ENCODE measurements at places on chromosomes 13 and 19. TPM values are rescaled to one million over a fixed set of nuclear protein-coding genes. Genes with fewer than 3 reads are reported as not detected.
A peak's percentile ranks its signal among the peaks of the same experiment; 100 is the strongest.

NLRP12 gene
- not detected for total RNA-seq

CEACAM7 gene
- not detected for total RNA-seq

DNA sequence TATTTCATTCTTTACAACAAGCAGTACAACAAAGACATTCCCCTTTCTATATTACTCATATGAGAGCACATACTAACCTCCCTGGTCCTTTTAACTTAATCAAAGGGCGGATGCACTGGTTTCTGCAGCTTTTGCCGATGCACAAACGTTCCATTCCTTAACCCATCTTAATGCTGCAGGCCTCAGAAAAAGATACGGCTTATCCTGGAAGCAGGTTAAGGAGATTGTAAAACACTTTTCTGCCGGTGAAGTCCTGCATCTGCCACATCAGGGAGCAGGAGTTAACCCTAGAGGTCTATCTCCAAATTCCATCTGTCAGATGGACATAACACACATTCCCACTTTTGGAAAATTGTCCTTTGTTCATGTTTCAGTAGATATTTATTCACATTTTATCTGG is 11.5 kb upstream of the ZNF814 start:
- no peak for DNase-seq

DNA sequence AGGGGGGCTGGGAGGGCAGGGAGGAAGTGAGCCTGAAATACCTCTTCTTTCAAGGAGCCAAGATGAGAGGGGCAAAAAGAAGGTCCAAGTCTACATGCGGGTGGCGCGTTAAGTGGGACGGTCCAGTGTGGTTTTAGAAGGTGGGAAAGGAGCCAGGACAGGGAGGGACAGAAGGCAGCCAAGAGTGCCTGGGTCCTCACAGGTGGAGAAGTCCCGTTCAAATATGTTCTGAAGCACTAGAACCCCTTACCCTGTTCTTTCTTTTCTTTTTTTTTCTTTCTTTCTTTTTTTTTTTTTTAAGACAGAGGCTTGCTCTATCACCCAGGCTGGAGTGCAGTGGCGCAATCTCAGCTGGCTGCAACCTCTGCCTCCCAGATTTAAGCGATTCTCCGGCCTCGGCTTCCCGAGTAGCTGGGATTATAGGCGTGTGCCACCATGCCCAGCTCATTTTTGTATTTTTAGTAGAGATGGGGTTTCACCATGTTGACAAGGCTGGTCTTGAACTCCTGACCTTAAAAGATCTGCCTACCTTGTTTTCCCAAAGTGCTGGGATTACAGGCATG is 7.4 kb downstream of the CAMSAP3 start:
- no peak for DNase-seq

DNA sequence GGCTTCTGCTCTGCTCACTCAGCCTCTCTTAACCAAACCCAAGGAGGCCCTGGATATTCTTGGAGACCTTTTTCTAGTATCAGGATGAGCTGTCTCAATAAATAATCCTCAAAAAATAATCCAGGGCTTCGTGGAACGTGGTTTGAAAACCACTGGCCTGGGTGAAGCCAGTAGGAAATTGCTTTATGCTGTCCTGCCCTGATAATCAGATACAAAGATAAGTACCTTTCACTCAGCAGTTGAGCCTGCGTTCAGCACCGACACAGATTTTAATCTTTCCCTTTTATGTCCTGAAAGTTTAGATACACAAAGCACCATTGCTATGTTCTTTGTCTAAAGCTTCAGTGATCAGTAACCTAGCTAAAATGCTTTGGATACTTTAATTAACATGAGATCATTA is 460.0 kb downstream of the RFC3 start:
- DNase-seq = no peak

PSG11 gene
- total RNA-seq = not detected

DNA sequence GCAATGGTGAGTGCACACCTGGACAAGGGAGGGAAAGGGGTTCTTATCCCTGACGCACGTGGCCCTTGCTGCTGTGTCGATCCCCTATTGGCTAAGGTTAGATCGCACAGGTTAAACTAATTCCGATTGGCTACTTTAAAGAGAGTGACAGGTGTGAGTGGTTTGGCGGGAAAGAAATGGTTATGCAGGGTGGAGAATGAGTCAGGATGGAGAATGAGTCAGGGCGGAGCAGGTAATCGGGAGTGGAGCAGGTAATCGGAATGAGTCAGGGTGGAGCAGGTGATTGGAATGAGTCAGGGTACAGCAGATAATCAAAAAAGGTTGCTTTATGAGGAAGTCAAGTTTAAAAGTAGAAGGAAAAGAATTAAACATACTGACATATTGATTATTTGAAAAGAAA is 24.4 kb upstream of the SIAH3 start:
- DNase-seq = no peak

TMEM238 gene
- 14.1 TPM for total RNA-seq

CYP2A6 gene
- total RNA-seq = not detected

ANGPTL4 gene
- 0.82 TPM for total RNA-seq

- DNase-seq = no peak
These were observed 57.7 kb upstream of the MCF2L start for GRCh38 chr13:112911285-112911701.

DNA sequence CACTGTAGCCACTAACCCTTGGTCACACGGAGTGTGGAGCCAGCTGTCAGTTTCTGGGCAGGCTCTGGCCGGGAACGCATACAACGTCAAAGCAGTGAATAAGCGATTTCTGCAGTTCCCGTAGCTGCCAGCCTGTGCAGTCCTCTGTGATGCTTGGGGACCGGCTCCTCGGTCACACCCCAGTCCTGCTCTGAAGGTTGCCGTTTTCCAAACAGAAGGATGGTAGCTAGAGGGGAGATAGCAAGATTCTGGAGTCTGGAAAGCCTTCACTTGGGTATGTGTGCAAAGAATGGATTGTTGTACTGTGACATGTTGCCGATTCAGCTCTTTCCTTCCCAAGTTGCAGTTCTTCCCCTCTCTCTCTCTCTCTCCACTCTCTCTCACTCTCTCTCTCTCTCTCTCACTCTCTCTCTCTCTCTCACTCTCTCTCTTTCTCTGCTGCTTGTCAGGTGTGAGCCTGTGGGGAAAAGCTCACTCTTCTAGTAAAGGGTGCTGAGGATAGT is 38.7 kb upstream of the C1QTNF9 start:
- peak; percentile 83 for DNase-seq

DNA sequence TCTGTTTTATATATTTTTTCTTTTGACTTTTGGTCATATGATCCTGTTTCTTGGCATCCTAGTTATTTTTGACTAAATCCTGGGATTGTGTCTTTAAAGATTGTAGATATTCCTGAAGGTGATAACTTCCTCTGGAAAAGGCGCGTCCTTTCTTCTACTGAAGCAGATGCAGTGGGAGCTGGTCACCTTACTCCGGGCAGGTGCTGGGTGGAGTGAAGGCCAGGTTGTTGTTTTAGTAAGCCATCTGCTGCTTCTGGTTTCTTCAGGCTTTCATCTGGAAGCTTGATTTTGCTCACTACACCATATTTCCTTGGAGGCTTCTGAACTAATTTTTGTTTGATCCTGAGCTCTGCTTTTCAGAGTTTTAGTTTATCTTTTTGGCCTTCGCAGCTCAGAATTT is 21.5 kb downstream of the URI1 start:
- no peak for DNase-seq

KCNC3 gene
- 2.3 TPM for total RNA-seq

FUT3 gene
- not detected for total RNA-seq

ZNF208 gene
- total RNA-seq = 0.30 TPM

SOHLH2 gene
- total RNA-seq = not detected

DNA sequence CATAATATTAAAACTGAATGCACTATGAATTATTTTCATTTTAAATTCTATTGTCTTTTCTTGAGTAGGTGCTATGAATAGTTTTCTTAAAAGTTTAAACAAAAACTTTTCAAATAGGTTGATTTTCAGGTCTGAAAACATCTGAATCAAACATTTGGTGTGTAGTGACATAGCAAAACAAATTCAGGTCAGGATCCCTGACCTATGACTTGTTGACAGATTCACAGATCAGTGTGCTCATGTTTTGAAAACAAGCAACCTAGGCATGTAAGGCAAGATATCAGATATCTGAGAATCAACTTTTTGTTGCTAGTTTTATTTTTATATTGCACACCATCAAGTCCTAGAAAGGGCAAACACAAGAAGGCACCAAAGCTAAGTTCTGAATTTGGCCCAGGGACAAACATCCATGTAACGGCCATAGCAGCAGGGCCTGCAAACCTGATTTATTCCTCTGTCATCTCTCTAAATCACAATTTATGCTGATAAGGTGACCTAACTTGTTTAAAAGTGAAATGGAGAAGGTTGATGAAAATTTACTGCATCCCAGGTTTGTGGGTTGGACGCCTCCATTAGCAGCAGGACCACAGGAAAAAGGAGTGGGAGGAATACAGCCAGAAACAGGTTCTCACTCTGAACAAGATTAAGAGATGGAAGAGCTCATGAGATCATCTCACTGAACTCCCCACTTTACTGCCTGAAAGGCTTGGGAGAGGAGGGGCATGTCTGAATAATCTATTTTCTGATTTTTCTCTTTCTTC is 337.7 kb downstream of the KCNRG start:
- no peak for DNase-seq

DNA sequence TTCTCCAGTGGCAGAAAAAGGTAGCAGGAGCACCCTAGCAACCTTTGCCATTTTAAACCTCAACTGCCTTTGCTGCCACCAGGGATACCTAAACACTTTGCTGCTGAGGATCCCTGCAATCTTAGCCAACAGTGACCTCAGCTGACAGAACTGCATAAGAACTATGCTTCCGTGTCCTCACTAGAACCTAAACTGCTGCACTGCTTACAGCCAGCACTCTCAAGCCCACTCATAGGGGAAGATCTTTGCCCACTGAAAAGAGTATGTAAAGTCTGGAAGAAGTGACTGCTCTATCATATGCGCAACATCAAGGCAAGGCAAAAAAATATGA is 270.0 kb upstream of the PCDH20 start:
- no peak for DNase-seq

TBXA2R gene
- total RNA-seq = 0.54 TPM
